Foreskin fibroblast (primary cell): ENCODE measurements at places on chromosomes 4 and X.

GRCh38 chr4:184715526-184715925, 18.4 kb downstream of the CENPU start:
- no peak for DNase-seq

DNA sequence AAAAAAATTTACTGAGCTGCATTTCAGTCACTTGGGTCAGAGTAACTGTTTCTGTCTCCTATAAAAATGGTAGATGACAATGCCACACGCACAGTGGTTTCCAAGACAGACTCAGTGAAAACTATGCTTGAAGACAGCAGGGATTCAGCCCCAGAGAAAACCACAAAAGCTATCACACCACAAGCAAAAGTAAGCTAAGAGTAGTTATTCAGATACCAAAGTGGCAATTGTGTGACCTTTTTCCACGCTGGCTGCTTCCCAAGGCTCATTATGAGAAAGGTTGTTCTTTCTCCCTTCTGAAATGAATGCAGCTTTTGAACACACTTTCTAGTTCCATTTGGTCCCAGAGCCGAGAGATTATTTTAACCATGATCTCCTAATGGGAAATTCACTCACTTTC, 46.4 kb upstream of the GPM6B start:
- DNase-seq = no peak

GRCh38 chrX:132016628-132017430, 6.3 kb upstream of the STK26 start:
- no peak for DNase-seq

GRCh38 chrX:74351760-74352159, 47.8 kb downstream of the ZCCHC13 start:
- DNase-seq = no peak

DNA sequence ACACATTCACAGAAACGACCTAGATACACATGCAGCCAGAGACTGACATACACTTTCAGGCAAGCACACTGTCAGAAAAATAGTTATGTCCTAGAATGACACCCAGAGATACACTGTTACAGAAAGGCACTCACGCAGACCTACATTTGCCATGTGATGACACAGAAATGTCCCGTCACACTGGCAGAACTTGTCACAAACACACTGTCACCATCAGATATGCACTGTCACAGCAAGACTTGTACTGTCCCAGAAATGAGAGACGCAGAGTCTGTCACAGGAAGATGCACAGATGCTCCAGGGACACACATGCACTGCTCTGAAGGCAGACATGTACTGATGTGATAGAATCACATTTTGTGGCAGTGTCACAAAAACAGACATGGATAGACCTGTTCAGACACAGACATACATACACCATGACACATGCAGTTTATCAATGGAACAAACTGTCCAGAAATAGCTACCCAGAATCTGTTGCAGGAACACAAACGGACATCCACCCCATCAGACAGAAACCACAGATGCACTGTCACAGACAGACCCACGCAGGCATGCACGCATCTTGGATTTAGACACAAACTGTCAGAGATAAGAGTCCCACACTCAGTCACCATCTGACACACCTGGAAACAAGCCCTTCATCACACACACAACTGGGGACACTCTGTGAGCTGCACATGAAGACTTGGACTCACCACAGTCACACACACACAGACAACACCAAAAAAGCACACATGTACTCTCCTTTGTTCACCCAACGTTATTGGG, 1.3 kb upstream of the PIM2 start:
- no peak for DNase-seq

DNA sequence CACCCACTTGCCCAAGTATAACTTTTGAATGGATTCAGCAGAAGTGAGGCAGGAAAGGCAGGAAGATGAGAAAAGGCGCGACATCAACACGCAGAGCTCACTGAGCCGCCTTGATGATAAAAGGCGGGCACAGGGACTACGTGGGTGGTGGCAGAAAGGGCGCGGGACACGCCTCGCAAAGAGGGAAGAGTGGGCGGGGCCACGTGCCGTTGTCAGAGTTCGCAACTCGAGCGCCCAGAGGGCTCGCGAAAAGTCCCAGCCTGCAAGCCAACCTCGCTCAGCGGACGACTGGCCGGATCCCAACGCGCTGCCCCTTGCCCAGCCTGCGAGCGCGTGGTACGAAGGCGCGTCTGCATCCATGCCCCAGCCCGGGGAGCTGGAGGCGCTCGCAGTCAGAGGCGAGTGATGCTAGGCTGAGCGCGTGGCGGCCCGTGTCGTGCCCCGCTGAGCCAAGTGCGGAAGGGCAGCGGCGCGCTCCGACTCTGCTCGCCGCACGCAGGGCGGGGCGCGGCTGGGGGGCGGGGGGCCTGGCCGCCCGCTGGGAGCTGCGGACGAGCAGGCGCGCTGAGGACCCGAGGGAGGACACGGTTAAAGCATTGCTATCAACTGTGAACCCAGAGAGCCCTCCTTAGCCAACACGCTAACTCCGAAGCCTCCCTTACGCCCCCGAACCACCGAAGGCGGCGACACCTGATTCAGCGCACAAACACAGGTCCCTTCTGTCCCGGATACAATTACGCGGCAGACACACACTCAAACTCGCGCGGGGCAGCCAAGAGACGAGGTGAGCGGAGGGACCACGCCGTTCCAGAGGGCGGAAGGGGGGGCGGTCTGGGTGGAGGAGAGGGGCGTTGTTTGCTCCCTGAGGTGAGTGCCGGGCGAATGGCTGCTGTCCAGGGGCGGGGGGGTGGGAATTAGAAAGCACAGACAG, at the start of gene UGT8:
Gene UGT8 (plus strand): TSS at position 617 of the 931 bp plus-strand sequence. CDS start 24,074 bp downstream, outside the sequence.
- peak; percentile 59 for DNase-seq

DNA sequence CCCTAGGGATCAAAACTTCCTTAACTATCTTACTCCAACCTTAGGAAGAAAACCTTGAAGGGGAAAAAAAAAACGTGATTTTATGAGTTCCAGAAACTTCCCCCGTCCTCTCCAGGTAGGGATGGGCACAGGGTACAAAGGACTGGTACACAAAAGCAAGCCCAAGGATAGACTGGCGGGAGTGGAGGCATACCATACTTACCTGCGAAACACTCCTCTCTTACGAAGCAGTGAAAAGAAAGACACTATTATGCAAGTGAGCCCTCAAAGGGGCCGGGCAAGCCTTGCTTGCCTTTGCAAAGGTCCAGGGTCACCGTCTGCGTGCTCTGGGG, 651 bp downstream of the TSPAN6 start:
- DNase-seq = no peak

DNA sequence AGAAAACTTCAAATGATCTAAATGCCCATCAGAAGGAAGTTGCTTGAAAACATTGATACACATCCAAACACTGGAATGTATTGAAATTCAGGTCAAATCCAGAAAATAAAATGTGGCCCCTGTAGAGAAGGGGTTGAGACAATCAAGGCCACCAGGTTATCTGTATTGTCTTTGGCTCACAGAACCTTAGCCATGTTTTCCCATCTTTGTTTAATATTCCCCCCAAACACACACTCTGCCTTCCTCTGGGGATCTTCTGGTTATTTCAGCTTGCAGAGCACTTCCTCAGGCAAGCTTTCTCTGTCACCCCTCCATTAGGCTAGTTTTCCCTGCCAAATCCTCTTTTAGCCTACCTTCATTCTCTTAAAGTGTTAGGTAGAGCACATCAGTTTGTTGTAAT, 30.5 kb downstream of the PAGE2 start:
- no peak for DNase-seq

GRCh38 chr4:54282837-54283236, 53.7 kb downstream of the PDGFRA start:
- no peak for DNase-seq

DNA sequence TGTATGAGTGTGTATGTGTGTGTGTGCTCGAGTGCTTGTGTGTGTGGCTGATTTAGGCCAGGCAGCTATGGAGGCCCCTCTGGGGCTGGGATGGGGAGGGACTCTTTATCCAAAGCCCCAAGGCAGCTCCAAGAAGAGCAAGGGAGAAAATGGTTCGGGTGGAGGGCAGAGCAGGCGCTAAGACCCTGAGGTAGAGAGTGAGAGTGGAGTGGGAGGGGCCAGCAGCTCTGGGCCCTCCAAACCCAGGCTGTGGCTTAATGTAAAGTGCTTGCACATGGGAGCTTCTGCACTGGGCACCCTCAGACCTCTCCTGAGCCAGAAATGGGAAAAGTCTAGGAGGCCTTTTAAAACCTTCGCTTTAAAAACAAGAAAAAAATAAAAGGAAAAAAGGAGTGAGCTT, 233.5 kb upstream of the PSAPL1 start:
- DNase-seq = no peak

DNA sequence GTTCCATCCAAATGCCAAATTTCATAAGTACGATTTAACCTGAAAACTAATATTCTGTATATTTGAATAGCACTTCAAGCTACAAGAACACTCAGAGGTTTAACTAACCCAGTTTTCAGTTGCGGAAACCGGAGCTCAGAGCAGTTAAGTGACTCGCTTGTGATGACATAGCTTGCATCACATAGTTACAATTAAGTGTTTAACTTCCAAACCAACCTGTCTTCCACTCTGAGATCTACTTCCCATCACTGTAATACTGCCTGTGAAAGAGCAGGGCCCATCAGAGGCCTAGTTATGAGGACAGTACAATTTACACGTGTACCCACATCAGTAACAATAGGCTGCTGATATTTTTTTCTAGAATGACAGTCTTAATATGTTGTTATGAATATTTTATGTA, 120.3 kb downstream of the MAD2L1 start:
- DNase-seq = peak; percentile 10

DNA sequence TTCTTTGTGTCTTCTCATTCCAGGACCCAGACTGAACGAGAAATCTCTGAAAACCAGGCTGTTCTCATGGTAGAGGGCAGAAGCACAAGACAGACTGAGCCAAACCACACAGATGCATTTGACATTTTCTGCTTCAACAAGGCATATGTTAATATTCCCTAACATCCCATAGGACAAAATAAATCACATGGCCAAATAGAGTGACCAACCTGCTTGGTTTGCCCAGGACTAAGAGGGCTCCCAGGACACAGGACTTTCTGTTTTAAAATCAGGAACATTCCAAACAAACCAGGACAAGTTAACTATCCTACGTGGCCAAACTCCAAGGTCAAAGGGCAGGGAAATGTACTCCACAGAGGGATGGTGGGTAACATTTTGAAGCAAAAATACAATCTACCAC, 11.7 kb downstream of the CTPS2 start:
- no peak for DNase-seq

DNA sequence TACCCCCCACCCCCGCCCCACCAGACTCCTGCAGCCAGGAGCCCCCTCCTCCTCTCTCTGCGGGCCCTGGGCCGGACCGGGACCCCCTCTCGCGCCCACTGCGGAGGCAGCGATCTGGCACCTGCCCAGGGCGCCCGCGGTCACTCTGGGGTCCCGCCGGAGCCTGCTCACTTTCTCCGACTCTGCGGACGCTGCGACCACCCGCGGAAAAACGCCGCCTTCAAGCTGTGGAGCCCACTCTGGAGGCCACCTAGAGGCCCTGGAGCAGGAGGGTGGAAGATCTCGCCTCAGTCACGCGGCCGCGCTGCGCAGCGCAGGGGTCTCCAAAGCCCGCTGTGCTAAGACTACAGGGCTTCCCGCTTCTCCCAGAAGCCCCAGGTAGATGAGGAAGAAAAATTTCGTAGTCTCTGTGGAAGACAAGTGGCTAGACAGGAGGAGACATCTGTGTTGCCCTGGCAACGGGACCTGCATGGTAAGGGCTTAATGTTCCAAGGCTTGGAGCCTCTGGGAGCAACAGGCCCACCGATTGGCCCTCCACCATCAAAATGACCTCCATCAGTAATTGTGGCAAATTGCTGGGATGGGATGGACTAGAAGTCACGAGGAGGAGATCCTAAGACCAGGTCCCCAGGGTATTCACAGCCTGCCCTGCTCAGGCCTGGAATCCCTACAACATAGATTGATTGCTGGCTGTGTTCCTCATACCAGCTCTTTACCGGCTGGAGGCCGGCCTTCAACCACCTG, at the start of gene PNMA6F:
Gene PNMA6F (minus strand): TSS at position 387 of the 744 bp plus-strand sequence. CDS start 1,093 bp downstream, outside the sequence.
- DNase-seq = no peak
